ENCODE measurements at places on chromosomes 11 and 22.
A peak's percentile ranks its signal among the peaks of the same experiment; 100 is the strongest.

DNA sequence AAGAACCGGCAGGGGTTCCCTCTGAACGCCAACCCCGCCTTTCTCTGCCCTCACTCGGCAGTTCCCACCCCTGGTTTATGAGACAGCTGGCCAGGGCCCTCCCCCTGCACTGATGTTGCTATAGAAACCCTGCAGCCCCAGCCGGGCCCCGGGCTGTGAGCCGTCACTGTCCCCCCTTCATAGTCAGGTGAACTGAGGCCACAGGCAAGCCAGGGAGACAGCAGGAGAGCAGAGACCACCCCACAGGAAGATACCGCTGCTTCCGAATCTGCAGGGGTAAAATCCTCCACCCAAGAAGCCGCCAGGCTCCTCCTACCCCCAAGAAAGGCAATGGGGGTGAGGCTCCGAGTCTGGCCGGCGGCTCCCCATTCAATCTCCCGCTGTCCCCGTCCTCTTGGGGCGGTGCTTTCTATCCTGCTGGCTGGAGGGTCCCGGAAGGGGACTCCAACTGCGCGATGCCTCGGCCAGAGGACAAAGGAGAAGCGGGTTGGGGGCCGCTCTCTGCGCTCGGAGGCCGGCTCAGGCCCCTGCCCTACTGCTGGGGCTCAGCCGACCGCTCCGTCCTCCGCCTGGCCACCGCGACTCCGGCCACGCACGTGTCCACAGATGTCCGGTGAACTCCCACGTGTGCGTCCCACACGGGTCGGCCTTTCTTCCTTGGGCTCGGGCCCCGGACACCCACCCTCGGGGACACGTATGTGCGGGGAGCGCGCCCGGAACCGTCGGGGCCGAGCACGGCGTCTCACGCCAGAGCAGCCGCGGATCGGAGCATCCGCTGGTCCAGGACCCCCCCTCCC is 587 bp downstream of the SLC25A22 start:
- peak; percentile 54 for DNase-seq

- no peak for DNase-seq
Measured at GRCh38 chr22:25878933-25879332, 136.9 kb downstream of the MYO18B start.

DNA sequence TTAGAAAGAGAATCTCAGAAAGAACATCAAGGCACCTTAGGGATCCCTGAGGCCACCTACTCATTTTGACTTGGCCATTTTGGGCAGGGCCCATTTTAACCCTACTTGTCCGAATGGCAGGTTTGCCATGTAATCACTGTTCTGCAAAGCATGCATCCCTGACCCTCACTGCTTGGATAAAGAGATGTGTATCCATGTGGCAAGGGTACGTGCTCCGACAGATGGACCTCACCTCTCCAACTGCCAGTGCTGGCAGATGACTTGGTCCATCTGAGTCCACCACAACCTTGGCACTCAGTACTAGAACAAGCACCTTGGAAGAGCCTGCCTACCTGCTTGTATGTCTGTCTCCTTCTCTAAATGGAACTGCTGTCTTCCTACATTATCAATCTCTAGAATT is 139.4 kb downstream of the SPATA19 start:
- DNase-seq, result no peak

DNA sequence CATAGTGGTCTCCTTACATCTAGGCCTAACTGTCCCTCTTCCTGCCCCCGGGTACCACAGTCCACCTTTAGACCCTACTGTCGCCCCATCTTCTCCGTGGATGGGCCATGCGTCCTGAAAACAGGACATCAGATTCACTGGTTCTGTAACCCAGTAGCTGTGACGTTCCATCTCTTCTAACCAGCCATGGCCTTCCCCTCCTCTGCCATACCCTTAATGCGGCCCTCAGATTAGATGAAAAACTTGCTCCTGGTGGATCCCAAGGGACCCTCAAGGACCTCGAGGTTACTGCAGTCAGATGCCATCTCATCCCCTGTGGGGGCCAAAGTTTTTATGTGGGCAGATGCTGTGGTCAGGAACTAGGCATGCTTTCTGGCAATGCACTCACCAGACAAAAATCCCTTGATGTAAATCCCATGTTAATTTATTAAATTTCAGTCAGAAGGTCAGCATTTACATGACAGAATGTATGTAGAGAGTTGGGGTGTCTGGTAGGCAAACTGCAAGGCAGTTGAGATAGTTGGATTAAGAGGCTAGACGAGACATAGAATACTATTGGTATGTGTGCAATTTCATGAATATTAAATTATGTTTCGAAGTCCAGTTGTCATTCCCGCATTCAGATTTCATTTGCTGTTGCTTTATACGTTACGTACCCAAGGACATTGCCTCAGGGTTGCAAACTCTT is 64.3 kb downstream of the WNT11 start:
- DNase-seq, result no peak

- no peak for DNase-seq
Measured at GRCh38 chr22:27576413-27576812, 225.1 kb downstream of the MN1 start.

All from endothelial cell (in vitro differentiated cells).